MCF 10A (cell line): ENCODE measurements at places on chromosomes 1 and 21. TPM values are rescaled to one million over a fixed set of nuclear protein-coding genes. Genes with fewer than 3 reads are reported as not detected.

Gene PLA2G4A
- 2.1 and 3.8 TPM in 2 replicates for total RNA-seq

- peak overlapping the region; percentile 73 for H3K4me3 ChIP-seq
- H3K4me1 ChIP-seq, result peaks cover 18% of the 10 kb centered on the region
These were observed 2.3 kb downstream of the SLC37A1 start for GRCh38 chr21:42515708-42516502.

DNA sequence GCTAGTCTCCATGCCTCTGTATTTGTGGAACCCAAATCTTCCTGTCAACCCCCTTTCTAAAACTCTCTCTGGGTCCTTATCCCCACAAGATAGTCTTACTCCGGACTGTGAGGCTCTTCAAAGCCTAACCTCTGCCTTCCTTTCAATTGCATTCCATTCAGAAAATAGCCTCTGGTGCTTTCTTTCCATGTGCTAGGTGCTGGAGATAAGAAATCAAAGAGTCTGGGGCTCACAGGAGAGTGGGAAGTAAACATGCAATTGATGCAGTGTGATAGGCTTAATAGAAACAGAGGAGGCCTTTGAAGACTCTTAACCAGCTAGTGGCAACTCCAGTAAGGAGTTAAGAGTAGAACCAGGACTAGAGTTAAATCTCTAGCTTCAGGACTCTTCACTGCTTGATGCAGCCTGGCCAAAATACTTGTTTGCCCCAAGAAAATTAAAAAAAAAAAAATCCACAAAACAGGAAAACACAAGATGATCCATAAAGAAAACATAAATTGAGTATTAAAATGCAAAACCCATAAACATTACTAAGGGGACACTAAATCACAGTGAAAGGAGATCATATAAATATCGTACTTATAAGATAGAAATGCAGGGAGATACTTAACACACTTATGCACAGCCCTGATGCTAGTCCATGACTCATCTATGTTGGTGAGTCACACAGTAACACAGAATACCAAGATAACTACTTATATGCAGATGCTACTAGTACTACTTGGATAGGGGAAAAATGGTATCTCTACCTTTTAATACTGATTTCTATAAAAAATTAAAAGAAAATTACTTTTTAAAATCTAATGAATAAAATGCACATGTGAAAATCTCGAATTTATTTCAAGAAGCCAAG, 341.5 kb downstream of the KCNH1 start:
- H3K27me3 ChIP-seq, result peaks cover 28% of the 10 kb centered on the region
- H3K4me1 ChIP-seq, result peaks cover 7% of the 10 kb centered on the region
- H3K27ac ChIP-seq, result no peak overlapping the region
- H3K36me3 ChIP-seq, result no peaks in the 10 kb centered on the region

GRCh38 chr1:22807340-22807739, 96.7 kb downstream of the EPHB2 start:
- no peak overlapping the region for H3K4me3 ChIP-seq
- peaks cover 12% of the 10 kb centered on the region for H3K4me1 ChIP-seq
- H3K36me3 ChIP-seq, result no peaks in the 10 kb centered on the region
- DNase-seq, result no peak
- no peak overlapping the region for H3K27ac ChIP-seq
- no peaks in the 10 kb centered on the region for H3K27me3 ChIP-seq

DNA sequence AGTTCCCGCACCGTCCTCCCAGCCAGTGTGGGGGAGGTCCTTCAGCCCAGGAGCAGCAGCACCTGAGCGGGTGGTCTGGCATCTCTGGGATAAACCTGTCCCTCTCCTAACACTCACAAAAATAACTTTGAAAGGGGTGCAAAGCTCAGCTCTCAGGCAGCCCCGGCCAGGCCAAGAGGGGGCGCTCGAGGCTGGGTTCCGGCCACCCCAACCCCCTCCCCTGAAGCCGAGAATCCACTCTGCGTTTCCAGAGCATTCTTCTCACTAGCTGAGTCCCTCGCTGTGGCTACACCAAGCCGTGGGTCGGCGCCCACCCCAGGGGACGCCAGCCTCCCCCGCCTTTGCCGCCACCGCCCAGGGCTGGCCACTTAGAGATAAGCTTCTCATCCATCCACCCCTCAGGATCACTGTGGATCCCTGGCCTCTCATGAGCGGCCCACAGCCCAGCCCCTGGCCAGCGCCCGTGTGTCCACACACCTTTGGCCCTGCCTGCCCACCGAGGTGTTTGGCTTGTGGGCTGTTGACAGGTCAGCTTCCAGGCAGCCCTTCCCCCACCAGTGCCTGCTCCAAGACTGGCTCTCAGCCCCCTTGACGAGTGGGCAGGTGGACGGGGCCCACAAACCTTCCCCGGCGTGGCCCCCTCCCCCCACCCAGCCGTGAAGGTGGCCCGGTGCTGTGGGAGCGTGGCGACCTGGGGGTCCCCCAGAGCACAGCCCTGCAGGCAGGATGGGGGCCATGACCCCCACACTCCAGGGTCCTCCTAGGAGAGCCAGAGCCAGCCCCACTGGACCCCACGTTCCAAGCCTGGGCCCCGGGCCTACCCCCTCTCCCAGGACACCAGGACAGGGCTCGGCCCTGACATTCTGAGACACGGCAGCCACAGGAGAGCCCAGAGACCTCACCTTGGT, 1.9 kb downstream of the FTCD start:
- no peak overlapping the region for H3K4me3 ChIP-seq
- H3K4me1 ChIP-seq, result no peaks in the 10 kb centered on the region
- H3K27me3 ChIP-seq, result no peaks in the 10 kb centered on the region
- H3K36me3 ChIP-seq, result no peaks in the 10 kb centered on the region
- DNase-seq, result peak; percentile 11

DNA sequence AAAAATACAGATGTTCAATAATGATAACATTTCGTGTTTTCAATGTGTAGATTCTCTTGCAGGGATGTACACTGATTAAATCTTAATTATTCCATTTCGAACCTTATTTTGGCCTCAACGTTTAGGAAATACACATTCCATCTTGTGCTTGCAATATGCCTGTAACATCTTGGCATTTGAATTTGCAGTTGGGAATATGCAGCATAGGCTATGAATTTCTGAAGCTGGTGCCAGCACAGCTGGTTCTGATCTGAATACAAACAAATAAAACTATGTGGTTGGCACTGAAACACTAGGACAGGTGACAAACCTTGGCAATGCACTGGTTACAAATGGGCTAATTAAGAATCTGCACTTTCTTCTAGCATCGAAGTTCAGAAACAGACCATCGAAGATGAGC, 108.4 kb downstream of the ERG start:
- no peak overlapping the region for H3K27ac ChIP-seq
- H3K4me3 ChIP-seq, result no peak overlapping the region
- peaks cover 7% of the 10 kb centered on the region for H3K4me1 ChIP-seq
- DNase-seq, result no peak

- H3K36me3 ChIP-seq, result no peaks in the 10 kb centered on the region
- no peak overlapping the region for H3K27ac ChIP-seq
- no peaks in the 10 kb centered on the region for H3K4me1 ChIP-seq
- DNase-seq, result no peak
- H3K4me3 ChIP-seq, result no peak overlapping the region
These were observed 529.5 kb downstream of the COL11A1 start for GRCh38 chr1:102578804-102579203.
